GM10248 (cell line): ENCODE measurements at places on chromosomes 13 and 19.

DNA sequence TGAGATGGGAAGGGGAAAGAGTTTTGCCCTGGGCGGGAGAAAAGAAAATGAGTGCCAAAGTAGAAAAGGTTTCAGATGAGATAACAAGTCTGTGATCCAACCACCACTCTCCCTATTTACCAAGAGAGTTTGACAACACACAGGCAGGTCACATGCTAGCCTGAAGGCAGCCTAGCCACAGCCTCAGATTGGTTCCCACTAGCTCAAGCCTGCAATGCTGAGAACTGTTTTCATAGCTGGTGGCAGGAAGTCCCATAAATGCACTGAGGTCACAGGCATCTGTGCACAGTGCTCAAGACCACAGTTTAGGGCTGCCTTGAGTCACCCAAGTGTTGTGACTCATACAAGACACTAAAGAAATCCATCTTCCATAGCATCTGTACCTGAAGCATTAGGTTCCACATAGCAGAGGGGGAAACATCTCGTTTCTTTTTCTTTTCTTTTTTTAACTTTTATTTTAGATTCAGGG is 18.5 kb upstream of the POP4 start:
- DNase-seq: peak; percentile 32

DNA sequence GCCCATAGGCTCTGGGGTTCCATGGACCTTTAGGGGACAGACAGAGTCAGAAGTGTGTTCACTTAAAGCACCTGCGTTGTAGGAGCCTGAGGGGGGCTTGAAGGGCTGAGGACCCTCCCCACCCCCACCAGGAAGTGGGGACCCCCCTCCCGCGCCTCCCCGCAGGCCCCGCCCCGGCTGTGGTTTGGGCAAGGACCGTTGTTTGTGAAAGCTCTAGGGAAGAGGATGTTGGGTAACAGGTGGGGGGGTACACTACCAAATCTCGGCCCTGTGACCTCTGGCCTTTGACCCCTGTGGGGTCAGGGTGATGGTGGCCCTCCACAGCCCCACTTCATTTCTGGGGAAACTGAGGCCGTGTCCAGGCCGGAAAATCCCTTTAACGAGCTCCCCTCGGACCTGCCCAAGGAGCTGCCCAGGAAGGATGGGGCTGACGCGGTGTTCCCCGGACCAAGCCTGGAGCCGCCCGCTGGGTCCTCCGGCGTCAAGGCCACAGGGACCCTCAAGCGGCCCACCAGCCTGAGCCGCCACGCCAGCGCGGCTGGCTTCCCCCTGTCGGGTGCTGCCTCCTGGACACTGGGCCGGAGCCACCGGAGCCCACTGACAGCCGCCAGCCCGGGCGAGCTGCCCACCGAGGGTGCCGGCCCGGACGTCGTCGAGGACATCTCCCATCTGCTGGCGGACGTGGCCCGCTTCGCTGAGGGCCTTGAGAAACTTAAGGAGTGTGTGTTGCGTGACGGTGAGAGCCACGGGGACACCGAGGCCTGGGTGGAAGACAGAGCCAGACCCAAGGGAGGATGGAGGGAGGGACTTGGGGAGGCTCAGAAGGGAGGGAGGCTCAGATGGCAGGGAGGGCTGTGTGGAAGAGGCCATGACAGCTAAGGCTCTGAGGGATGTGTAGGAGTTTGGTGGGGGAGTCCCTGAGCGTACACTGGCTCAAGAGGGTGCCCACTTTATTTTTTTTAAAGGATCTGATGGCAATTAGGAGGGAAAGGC is 1.3 kb downstream of the ARHGAP45 start:
- peak; percentile 47 for DNase-seq

DNA sequence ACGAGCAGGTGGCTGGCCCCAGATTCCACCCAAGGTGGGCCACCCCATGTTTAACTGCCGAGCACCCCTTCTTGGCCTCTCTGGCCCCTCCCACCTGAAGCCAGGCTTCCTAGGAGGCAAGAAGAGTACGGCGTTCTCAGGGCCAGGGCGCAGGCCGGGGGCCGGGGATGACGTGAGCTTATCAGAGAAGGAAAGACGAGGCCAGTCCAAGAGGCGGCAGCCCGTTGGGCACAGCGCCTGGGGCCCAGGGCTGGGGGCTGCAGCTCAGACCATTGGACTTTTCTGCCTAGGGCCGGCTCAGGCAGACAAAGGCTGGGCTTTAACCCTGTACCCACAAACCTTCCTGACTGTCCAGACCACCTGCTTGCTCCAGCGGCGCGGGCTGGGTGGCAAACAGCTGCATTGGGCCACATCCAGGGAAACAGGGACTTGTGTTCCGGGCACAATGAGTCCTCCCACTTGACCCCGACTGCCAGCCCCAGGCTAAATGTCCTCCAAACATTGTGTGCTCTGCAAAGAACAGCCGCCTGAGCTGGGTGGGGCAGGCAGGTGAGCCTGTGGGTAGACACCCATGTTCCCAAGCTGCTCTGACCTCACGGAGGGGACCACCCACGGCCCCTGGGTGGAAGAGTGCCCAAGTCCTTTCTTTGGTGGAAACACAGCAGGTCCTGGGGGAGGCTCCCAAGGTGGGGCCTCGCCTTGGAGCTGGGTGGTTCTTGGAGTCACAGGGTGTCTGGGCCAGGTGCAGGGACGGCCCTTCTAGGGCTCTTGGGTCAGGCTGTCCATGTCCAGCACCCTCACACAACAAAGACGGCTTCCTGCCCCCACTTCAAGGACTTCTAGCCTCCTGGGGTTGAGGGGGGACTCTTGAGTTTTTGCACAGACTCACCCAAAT is 21.9 kb downstream of the COMP start:
- DNase-seq: no peak

DNA sequence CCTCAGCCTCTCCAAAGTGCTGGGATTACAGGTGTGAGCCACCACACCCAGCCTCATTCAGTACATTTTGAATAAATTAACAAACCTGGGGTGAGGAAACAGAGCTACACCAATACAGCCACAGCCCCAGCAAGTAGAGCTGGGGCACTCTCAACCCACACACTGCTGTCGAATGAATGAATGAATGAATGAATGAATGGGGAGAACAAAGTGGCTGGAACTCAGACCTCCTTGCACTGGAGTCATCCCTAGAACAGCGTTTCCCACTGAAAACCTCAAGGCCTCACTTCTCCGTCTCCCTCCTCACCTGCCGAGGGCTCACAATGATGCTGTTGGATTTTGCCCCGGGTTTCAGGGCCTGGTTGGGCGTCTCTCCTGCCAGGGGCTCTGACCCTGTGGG is 2.8 kb downstream of the ERCC1 start:
- no peak for DNase-seq

- DNase-seq: no peak
Measured at GRCh38 chr13:110390567-110390966, 83.5 kb downstream of the COL4A2 start.
